Activated CD8-positive, alpha-beta T cell treated with anti-CD3 and anti-CD28 coated beads, Interleukin-2, amount 10 ng/mL, durations not matched to agents 7 days and 5 days (primary cell): ENCODE measurements at places on chromosomes 1 and 21. TPM values are rescaled to one million over a fixed set of nuclear protein-coding genes. Genes with fewer than 3 reads are reported as not detected.

The CATSPERE gene
- total RNA-seq = 0.61 TPM

The ESPN gene
- 0.61 TPM for total RNA-seq

DNA sequence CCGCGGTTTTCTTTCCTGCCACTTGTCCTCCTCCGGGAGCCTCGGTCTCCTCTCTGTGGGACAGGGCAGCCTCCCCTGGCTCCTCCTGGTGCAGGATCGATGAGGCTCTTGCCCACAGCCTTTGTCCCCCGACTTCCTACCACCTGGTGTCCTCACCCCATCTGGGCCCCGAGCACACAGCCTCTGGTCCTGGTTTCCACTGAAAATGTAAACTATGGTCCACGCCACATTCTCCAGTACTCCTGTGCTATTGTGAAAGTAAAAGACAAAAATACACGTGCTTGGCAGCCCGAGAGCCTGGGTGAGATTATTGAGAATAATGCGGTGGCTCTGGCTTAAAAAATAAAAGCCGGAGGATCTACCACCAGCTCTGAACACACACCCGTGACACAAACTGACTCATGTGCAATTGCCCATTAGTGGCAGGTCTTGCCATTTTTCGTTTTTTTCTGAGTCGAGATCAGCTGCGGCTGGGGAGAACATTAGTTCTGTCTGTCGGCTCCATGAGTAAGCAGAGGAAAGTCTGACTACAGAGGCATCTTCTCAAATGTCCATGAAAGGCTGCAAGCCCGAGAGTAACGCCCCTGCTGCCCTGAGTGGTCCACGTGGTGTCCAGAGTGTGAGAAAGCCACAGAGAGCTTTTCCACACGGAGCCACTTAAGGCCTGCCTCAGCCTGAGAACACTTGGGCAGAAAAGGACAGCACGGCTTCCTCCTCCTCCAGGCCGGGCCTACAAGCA lies 5.7 kb upstream of the COL6A2 start:
- no peak overlapping the region for H3K27ac ChIP-seq
- DNase-seq = peak; percentile 13
- peaks cover 7% of the 10 kb centered on the region for H3K27me3 ChIP-seq
- H3K36me3 ChIP-seq = peaks cover 2% of the 10 kb centered on the region

GRCh38 chr1:240833075-240833474 lies 221.1 kb upstream of the GREM2 start:
- H3K27ac ChIP-seq = peak overlapping the region; percentile 50
- no peaks in the 10 kb centered on the region for H3K27me3 ChIP-seq
- H3K4me3 ChIP-seq = no peak overlapping the region

DNA sequence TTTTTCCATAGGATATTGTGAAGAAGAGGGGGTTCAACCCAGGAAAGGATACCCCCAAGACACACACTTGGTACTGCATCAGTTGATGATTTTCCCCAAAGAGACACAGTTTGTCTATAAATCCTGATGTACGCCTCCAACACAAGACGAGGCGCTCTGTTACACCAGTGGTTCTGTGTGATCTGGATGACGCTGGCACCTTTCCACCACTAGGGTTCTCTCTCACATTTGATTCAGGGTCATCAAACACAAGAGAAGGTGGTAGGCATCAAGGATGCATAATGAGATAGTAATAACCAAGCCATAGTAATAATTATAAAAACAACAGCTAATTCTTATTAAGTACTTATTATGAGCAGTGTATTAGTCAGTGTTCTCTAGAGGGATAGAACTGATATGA lies 508.8 kb upstream of the ZP4 start:
- H3K27me3 ChIP-seq = no peaks in the 10 kb centered on the region
- H3K27ac ChIP-seq = no peak overlapping the region
- H3K36me3 ChIP-seq = no peaks in the 10 kb centered on the region
- H3K4me1 ChIP-seq = no peaks in the 10 kb centered on the region

GRCh38 chr1:46575300-46575699 lies 23.9 kb upstream of the KNCN start:
- DNase-seq = no peak
- H3K36me3 ChIP-seq = peaks cover 53% of the 10 kb centered on the region
- H3K4me3 ChIP-seq = no peak overlapping the region
- H3K27me3 ChIP-seq = no peaks in the 10 kb centered on the region
- H3K27ac ChIP-seq = no peak overlapping the region

DNA sequence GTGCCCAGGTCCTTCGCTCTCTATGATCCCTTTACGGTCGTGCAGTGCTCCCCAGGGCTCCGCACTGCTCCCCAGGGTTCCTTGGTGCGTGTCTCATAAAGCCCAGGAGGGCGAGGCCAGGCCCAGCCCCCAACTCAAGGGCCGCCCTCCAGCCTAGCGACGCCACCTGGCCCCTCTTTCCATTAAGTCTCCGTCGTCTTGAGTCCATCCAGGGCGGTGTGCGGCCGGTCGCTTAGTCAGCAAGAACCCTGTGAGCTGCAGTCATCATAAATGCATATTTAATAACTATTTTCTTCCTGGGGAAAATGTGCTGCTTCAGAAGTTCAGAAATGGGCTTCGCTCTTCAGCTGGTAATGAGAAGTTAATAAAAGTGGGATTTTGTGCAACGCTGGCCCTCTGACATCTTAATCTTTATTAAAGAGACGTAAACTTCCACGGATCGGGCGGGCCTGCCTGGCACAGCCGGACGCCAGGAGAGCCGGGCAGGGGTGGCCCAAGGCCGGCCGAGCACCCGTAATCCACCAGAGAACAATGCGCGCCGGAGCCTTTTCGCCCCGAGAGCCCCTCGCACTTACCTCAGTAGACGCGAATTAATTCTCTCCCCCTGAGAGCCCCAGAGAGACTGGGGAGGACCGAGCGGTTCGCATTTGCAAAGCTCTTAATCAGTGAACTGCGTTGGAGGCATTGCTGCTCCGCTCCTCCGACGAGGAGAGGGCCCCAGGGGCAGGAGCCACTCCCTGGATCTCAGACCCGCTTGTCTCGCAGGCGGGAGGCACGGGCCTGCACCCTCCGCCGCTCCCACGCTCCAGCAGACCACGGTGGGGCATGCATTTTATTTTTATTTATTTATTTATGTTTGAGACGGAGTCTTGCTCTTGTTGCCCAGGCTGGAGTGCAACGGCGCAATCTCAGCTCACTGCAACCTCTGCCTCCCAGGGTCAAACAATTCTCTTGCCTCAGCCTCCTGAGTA lies 188.3 kb upstream of the ARHGEF16 start:
- no peak overlapping the region for H3K27ac ChIP-seq
- no peak overlapping the region for H3K4me3 ChIP-seq
- no peaks in the 10 kb centered on the region for H3K4me1 ChIP-seq

- DNase-seq = peak; percentile 92
- no peak overlapping the region for H3K4me3 ChIP-seq
- H3K27me3 ChIP-seq = peaks cover 5% of the 10 kb centered on the region
- H3K36me3 ChIP-seq = no peaks in the 10 kb centered on the region
- peaks cover 46% of the 10 kb centered on the region for H3K4me1 ChIP-seq
- H3K27ac ChIP-seq = no peak overlapping the region
Measured at GRCh38 chr1:226125097-226125630, 61.4 kb downstream of the ACBD3 start.

DNA sequence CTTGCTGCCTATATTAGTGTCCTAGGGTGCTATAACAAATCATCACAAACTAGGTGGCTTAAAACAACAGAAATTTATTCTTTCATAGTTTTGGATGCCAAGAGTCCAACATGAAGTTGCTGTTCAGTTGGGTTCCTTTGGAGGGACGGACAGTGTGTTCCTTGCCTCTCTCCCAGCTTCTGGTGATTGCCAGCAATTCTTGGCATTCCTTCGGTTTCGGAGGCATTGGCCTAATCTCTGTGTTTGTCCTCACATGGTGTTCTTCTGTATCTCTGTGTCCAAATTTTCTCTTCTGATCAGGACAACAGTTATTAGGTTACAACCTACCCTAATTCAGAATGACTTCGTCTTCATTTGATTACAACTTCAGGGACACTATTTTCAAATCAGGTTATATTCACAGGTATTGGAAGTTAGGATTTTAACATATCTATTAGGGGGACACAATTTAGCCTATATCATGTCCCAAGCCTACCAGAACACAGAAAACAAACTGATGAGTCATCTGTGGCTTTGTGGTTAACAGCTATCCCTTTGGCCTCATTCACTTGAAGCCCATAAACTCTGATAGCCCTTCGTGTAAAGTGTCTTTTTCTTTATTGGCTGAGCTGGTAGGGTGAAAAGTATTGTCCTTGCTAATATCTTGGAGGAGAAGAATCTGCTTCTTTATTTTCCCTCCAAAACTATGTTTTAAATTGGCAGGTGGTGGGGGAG lies 83.2 kb upstream of the PAPPA2 start:
- no peaks in the 10 kb centered on the region for H3K4me1 ChIP-seq
- no peak for DNase-seq
- H3K36me3 ChIP-seq = no peaks in the 10 kb centered on the region
- H3K4me3 ChIP-seq = no peak overlapping the region
- no peak overlapping the region for H3K27ac ChIP-seq

GRCh38 chr1:244353551-244354091 lies 98.1 kb downstream of the ADSS2 start:
- DNase-seq = no peak
- H3K27me3 ChIP-seq = peaks cover 8% of the 10 kb centered on the region
- H3K4me3 ChIP-seq = no peak overlapping the region
